NCI-H2171 (cell line): ENCODE measurements at places on chromosomes 5 and 9.

GRCh38 chr5:127801751-127802476, 98.7 kb downstream of the CCDC192 start:
- DNase-seq, result no peak

GRCh38 chr5:87277279-87277835, 9.7 kb downstream of the RASA1 start:
- DNase-seq, result no peak

DNA sequence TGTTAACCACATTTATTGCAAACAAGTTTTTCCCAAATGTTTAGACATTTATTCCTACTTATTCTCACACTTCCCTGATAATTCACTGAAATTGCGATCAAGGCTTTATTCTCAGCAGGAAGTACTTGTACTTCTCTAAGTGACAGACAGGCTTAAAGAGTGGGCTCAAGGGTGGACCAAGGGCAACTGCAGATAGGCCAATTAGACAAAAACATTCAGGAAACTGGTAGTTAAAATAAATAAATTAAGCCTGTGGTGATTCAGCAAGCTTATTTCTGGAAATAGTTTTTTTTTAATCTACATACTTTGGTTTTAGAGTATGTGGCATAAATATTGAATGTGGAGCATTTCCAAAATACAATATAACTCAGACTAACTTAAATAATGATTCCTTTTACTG, 136.1 kb downstream of the UGCG start:
- no peak for DNase-seq

DNA sequence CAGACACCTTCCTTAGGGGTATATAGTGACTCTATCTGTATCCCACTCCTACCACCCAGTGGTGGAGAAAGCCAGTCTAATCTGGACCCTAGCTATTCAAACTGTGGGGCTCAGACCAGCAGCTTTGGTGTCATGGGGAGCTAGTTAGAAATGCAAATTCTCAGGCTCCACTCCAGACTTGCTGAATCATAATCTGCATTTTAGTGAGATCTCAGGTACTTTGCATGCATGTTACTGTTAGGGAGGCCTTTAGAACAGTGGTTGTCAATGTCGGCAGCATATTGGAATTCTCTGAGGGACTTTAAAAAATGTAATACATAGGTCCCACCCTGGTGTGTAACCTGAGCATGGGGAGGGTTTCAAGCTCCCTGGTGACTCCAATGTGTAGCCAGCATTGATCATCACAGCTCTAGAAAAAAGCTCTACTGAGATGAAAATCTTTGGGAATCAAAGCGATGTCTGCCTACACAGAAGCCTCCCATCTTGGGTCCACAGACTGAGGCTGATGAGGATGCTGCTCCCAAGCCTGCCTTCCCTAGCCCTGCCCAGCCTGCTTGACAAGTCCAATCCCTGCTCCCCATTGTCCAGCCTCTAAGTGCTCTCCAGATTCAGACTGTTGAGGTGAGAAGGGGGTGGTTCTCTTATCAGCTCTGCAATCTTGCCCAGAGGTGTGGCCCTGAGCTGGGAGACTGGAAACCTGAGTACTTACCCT, 11.9 kb upstream of the GM2A start:
- DNase-seq, result no peak

DNA sequence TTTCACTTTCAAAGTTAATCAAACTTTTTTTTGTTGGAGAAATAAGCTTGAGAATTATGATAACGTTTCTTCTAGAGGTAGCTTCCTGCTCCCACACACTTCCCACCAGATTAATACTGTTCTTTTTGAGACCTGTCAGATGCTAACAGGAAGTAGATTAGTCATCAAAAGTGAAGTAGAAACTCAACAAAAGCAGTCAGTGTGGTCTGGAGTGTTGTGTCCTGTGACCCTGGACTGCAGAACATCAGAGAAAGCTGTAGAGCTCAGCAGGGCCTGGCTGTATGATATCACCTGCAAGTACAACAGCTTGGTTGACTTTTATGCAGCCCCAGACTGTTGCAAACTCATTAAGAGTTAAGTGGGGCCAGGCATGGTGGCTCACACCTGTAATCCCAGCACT, 495.7 kb upstream of the CYLC2 start:
- DNase-seq, result no peak

DNA sequence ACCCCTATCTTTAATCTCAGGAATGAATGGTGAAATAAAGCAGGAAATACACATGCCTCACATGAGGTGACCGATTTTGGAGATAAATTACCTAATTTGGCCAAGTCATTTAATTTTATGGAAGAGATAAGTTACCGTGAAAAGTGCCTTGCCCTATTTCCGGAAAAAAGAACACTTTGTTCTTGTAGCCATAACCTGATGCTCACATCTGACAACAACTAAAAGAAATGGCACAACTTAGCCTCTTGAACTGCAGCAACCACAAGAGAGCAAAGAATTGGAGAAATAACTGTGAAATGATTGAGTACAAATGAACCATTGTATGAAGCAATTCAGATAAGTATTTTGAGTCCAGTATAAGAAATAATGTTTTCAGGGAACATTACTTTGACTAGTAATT, 628.1 kb upstream of the TYRP1 start:
- no peak for DNase-seq

GRCh38 chr9:132577119-132577518, 5.3 kb upstream of the BARHL1 start:
- DNase-seq, result no peak

GRCh38 chr5:159638481-159638880, 277.8 kb upstream of the ADRA1B start:
- no peak for DNase-seq

- DNase-seq, result no peak
Measured at GRCh38 chr5:107444300-107444699, 226.4 kb downstream of the EFNA5 start.

DNA sequence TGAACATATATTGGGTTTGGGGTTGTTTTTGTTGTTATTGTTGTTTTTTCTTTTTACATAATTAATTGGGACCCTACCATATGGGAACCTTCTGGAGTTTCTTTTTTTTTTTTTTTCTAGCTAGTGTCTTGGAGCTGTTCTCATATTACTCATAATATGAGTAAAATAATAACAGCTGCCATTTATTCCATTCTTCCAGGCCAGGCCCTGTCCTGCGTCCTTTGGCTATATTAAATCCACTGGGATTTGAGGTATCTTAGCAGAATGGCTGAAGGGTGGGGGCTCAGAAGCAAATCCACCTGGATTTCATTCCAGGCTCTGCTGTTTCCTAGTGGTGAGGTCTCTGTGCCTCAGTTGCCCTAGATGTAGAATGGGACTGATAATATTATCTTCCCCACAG, 47.2 kb upstream of the RPL26L1 start:
- DNase-seq, result peak; percentile 58

- DNase-seq, result no peak
Measured at GRCh38 chr9:133913571-133914369, 78.4 kb downstream of the VAV2 start.

DNA sequence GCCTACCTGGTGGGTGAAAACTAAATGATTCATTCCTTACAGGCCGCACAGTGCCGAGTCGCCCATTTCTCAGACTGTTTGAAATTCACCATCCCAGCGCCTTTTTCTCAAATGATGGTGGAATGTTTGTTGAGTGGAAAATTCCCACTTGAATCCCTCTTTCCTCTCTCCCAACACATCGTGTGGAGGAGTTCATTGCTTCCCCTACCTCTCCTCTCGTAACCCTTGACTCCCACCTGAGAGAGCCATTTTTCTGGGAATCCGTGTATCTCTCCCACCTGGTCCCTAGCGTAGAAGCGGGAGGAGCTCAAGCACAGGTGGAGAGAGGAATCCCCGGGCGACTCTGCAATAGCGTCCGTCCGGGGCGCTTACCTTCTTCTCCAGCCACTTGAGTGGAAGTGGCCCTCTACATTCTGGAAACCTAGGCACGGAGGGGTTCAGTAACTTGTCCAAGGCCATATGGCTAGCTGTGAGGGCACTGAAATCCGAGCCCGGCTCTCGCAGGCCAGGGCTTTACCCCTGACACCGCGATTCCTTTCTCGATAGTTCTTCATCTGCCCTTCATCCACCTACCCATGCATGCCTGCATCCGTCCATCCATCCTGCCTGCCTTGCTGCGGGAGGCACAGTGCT, 683 bp downstream of the OSMR start:
- DNase-seq, result no peak

DNA sequence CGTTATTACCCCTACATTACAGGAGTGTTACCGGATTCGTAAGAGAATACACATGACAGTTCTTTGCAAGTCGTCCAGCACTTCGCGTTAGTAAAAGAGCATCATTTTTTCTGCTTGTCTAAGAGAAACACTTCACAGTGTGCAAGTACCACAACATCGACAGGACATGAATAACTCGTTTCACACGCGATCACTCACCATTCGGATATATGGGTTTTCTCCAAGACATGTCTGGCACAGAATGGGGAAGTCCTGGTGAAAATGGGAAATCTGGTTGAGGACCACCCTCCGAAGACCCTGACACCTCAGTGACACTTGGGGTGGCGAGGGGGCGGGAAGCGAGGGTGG, 642 bp downstream of the RBM22 start:
- DNase-seq, result no peak

- DNase-seq, result no peak
Measured at GRCh38 chr5:66807743-66808142, 211.6 kb downstream of the MAST4 start.

DNA sequence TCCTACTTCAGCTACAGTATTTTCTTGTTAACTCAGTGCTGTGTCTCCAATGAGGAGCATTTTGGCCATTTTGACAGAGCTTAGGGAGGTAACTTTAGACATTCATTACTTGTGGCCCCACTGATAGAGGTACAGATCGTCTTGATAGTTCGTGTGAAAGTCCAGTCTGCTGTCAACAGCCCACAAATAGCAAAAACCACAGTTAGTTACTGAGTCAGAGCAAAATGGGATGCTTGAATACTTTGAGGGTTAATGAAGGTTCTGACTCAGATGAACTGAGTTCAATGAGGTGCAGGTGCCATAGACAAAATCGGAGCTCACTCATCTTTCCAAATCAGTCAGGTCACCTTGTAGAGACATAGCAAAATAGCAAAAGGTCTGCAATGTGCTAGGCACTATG, 163.1 kb upstream of the TLE4 start:
- DNase-seq, result no peak

- DNase-seq, result no peak
Measured at GRCh38 chr9:124894741-124895170, 32.8 kb downstream of the ARPC5L start.

DNA sequence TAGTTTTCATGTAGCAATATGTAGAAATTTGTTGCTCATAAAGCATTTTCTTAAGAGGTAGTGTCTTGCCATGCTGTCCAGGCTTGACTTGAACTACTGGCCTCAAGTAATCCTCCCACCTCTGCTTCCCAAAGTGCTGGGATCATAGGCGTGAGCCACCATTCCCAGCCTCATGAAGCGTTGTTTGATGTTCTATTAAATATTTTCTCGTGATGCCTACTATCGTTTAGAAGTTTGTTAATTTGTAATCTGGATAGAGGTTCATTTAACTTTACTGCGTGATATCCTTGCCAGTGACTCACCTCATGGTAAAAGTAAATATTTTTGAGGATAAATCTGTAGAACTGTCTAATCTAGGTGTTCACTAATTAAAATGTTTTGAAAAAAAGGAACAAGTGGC, 82.6 kb downstream of the VCAN start:
- no peak for DNase-seq

- no peak for DNase-seq
Measured at GRCh38 chr5:128426090-128426534, 111.9 kb downstream of the FBN2 start.

GRCh38 chr5:88719434-88719833, 163.6 kb downstream of the MEF2C start:
- no peak for DNase-seq

- no peak for DNase-seq
Measured at GRCh38 chr5:8884029-8884428, 661.8 kb downstream of the SEMA5A start.

DNA sequence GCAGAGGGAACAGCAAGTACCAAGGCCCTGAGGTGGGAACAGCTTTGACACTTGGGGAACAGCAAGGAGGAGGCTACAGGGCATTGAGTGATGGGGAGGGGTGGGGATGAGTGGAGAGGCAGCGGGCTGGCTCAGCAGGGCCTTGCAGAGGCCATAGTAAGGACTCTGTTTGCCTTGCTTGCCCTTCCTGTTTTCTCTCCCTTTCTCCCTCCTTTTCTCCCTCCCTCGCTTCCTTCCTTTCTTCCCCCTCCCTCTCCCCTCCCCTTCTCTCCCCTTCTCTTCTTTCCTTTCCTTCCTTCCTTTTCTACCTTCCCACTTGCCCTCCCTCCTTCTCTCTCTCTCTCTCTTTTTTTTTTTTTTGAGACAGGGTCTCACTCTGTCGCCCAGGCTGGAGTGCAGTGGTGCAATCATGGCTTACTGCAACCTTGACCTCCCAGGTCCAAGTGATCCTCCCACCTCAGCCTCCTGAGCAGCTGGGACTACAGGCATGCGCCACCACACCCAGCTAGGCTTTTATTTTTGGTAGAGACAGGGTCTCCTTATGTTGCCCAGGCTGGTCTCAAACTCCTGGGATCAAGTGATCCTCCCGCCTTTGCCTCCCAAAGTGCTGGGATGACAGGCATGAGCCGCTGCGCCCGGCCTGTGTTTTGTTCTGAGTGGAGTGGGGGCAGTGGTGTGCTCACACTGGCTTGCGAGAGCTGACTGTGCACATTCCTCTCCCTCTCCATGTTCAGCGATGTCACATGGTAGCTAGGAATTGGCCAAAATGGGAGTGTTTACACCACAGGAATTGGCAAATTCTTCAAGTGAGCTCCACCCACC, 17.1 kb downstream of the IER5L start:
- DNase-seq, result no peak

DNA sequence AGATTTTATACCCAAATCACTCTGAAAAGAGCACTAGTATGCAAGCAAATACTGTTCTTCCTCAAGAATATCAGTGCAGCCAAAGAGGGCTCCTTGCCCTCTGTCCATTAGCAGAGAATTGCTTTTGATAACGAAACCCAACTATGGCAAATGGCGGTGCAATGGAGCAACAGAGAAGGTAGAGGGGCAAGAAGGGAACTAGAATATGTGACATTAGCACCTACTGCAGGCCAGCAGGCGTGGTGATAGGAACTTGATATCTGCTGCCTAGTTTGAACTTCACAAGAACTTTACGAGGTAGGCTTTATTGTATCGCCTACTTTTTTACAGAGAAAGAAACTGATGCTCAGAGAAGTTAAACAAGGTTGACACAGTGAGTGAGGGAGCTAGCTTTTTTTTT, 66.1 kb downstream of the APBA1 start:
- no peak for DNase-seq

DNA sequence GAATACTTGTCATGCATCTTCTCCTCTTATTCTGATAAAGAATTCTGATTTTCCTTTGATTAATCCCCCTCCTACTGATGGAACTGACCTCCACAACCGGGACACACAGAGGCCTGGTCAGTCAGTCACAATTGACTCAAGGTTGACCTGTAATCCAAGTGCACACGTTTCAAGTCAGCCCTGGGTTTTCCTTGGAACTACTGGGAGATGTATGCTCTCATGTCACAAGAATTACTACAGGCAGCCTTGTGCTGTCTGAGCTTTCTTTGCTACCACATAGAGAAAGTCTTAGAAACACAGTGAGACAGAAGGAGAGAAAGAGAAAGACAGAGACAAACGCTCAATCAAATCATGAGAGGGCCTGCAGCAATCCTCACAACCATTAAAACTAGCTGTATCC, 345.8 kb downstream of the PDE4D start:
- DNase-seq, result no peak
